Dermis lymphatic vessel endothelial cell (primary cell): ENCODE measurements at places on chromosomes 7 and 10. TPM values are rescaled to one million over a fixed set of nuclear protein-coding genes. Genes with fewer than 3 reads are reported as not detected.

PRF1 gene
- total RNA-seq, result not detected in 2 replicates

POM121L12 gene
- total RNA-seq, result not detected in 2 replicates

ZFAND4 gene
- 3.8 and 5.3 TPM in 2 replicates for total RNA-seq

ARHGAP22 gene
- 1.3 TPM in 2 replicates for total RNA-seq

SP4 gene
- total RNA-seq, result 8.2 and 8.3 TPM in 2 replicates

ERVW-1 gene
- total RNA-seq, result not detected in 2 replicates
